ENCODE measurements at places on chromosomes 2 and 18.

GRCh38 chr2:176931588-176932563, 280.7 kb upstream of the HNRNPA3 start:
- no peak for DNase-seq

GRCh38 chr18:35789543-35789942, 182.9 kb upstream of the RMP24 start:
- DNase-seq = no peak

DNA sequence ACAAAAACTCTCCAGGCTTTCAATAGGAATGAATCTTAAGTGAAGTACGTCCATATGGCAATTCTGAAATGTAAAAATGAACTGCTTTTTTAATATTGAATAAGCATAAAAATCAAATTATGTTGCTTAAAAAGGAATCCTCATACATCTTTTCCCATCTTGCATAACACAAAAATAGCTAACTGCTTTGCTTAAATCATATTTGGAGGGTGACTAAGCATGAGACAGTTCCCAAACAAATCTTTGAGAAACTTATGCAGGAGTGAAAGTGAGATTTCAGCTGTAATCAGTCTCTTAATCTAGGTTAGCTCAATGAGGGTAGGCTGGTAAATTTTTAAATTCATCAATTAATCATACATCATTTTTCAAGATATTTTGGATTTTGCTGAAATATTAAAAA, 111.5 kb downstream of the MBD5 start:
- no peak for DNase-seq

- DNase-seq = no peak
Observed at GRCh38 chr2:8756230-8756629, 74.4 kb downstream of the ID2 start.

- no peak for DNase-seq
Observed at GRCh38 chr2:13050764-13051163, 334.0 kb downstream of the TRIB2 start.

- no peak for DNase-seq
Observed at GRCh38 chr18:78527984-78528383, 451.6 kb upstream of the SALL3 start.

DNA sequence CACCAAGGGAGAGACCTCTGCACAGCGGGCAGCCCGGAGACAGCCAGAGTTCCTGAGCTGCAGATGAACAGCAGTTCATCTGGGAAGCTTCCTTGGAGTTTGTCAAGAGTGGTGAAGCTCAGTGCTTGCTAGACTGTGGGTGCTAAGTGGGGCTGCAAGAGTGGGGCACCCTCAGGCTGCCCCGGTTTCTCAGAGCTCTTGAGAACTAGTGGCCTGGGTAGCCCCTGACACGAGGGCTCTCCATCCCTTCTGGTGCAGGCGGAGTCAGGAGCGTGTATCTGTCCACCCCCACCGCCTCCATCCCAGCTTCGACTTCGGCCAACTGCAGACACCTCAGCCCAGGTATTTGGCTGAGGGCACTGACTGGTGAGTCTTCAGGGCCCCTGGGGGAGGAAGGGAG, 222.0 kb downstream of the LOXHD1 start:
- no peak for DNase-seq

DNA sequence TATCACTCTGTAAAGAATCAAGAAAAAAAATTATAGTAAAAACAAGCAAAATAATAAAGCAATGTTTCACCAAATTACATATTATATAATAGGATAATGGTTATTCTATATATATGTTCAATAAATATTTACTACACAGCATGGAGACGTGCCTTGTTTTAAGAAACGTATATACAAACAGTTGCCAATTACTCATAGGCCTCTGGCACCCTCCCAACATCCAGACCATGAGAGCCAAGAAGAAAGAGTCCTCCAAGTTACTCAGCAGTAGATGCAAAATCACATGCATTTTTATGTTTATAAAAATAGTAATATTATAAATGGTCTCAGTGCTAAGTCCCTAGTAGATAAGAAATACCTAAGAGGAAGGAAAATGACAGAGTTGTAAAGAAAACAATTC, 64.8 kb downstream of the REV1 start:
- no peak for DNase-seq

DNA sequence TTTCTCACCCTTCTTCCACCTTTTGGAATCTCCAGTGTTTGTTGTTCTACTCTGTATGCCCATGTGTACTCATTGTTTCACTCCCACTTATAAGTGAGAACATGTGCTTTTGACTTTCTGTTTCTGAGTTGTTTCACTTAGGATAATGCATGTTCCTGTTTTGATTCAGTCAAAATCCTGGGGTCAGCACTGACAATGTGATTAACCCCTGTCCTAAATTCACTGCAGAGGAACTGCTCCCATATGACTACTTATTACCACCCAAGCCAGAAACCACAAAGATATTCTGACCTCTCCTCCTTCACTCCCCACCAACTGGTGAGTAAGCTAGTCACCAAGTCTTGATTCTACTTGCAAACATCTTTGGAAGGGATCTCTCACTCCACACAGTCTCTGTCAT, 251.4 kb upstream of the TCF4 start:
- no peak for DNase-seq

- DNase-seq = no peak
Observed at GRCh38 chr2:23460993-23461392, 76.0 kb downstream of the KLHL29 start.

DNA sequence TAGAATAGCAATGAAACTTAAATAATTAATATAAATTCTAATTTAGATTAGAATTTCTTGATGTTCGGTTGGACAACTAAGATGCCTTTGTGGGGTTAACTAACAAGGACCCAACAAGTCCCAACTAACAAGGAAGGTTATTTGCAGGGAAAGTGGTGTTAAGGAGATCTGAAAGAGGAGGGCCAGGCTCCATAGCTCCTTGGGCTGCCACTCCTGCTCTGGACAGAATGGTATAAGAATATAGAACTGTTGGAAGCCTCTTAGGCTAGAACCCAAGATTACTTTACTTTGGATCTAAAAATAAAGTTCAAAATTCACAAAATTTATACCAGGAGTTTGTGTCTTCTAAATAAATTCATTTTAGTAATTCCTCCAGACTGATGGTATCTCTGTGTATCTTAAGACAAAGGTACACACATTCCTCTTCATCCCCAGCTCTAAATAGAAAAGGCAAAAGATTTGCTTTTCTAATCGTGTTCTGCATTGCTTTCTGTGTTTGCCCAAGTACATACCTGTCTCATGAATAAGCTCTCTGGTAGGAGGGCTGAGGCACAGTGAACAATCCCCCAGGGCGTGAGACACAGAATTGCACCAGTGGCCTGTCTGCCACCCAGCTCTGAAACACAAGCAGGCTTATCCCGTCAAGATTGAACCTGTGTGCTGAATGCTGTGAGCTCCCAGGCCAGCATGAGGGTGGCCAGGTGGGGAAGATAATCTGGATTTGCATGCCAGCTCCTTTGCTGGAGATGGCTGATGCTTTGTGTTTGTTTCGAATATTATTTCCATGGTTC, 176.0 kb downstream of the ACKR3 start:
- DNase-seq = no peak

DNA sequence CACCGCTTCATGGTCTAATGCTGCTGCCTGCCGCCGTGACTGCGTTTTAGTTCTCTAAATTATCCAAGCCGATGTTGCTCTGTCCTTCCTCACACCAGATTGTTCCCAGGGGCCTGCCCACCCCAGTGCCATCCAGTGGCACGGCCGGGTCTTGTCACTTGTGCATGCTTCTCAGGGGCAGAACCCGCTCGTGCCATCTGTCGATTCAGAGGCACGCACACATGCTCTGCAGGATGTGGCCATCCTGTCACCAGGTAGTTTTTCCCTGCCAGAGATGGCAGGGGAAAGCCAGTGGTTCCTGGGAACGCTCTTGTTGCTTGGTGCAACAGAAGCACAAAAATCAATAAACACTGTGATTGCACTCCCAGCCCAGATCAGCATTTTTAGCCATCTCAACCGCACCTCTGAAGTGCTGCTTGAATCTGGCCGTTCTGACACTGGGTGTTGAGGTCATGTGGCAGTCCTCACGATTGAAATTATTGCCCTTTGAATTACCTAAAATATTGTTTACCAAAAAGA, 119.6 kb upstream of the BOD1L2 start:
- DNase-seq = no peak

DNA sequence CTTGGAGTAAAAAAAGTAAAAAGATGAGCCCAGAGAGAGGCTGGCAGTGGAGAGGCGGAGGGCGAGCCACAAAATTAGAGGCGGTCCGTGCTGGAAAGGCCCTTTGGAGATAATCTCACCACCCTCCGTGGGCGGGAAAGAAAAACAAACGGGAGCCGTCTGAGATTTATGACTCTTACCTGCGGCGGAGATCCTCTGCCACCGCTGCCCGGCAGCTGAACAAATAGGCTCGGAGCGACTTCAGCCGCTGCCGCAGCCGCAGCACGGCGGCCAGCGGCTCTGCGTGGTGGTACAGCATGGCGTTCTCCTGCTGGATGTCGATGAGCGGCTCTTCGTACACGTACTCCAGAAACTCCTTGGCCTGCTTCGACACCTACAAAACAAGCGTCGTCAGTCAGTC, 94.6 kb downstream of the PLEKHM3 start:
- no peak for DNase-seq

DNA sequence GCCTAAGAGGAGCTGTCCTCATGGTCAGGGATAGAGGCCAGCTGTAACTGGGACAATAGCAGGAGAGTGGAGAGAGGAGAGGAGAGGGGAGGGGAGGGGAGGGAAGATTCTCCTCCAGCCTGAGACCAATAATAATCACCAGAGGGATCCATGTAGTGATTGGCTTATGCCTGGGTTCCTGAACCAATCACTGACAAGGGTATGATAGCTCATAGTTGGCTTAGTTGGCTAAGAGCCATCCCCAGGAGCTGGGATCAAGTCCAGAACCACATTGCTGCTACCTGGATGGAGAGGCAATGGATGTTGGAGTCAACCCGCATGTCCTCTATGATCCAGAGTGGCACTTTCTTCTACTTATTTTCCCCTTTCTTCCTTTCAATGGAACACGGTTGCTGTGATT, 7.7 kb upstream of the ST8SIA5 start:
- DNase-seq = no peak

DNA sequence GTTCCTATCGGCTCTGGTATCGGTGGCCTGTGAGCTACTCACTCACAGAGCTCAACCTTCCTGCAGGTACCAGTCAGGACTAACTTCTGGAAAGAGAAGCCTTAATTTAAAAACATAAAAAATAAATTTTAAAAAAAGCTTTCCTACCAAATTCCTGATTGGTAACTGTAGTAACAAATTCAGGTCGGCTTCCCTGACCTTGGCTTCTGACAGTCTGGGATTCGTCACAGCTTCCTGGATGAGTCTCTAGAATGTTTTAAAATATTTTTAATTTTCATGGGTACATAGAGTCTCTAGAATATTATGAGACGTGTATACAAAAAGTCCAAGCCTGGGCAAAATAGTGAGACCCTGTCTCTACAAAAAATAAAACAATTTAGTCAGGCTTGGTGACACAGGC, 45.0 kb upstream of the MTCL1 start:
- no peak for DNase-seq

GRCh38 chr2:169131587-169132512, 62.5 kb downstream of the DHRS9 start:
- no peak for DNase-seq

GRCh38 chr2:134398300-134398699, 144.4 kb downstream of the MGAT5 start:
- no peak for DNase-seq
